ENCODE measurements at places on chromosomes 1 and 21. TPM values are rescaled to one million over a fixed set of nuclear protein-coding genes. Genes with fewer than 3 reads are reported as not detected.

- DNase-seq, result no peak
Measured at GRCh38 chr1:247961791-247962190, 3.2 kb upstream of the OR2AK2 start.

Gene LMO4
- total RNA-seq, result 72.5 TPM

GRCh38 chr21:25656412-25656811 lies 17.4 kb downstream of the JAM2 start:
- no peak for DNase-seq

- no peak for DNase-seq
Measured at GRCh38 chr1:85339089-85339488, 62.7 kb upstream of the BCL10 start.

- DNase-seq, result no peak
Measured at GRCh38 chr1:160814856-160815255, 18.9 kb downstream of the LY9 start.

Gene RGSL1
- not detected for total RNA-seq

DNA sequence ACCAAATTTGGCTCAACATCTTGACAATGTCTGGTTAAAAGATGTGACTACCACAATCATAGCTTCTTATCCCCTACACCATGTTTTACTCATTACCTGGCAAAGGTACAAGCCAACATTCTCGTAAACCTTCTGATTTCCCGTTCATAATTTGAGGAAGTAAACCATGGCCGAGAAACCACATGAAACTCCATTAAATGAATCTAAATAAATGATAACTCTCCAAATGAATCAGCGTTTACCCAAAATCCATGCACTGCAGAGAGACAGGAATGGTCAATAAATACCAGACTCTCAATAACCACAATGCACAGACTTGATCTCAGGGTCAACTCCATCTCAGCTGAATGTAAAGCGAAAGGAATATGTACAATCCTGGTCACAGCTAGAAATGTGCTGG lies 125.2 kb downstream of the TYW3 start:
- no peak for DNase-seq

- no peak for DNase-seq
Measured at GRCh38 chr21:42403611-42404231, at the start of gene UBASH3A. Gene UBASH3A (plus strand): TSS chr21:42403902. CDS start chr21:42403946, 44 bp downstream.

DNA sequence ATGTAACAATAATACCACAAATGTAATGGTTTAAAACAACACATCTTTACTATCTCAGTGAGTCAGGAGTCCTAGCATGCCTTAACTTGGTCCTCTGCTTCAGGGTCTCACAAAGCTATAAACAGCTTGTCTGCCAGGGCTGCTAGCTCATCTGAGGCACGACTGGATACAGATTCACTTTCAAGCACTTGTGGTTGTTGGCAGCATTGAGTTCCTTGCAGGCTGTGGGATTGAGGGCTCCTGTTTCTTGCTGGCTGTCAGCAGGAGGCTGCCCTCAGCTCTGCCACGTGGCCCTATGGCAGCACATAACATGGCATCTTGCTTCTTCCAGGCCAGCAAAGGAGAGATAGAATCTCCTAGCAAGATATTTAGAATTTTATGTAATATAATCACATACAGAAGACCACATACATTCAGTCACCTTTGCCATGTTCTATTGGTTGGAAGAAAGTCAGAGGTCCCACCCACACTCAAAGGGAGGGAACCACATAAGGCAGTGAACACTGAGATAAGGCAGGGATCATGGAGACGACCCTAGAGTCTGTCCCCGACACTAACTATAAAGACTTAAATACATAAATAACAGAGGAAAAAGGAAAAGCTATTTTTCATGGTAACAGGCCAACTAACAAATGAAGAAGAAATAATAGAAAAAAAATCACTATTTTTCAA lies 18.9 kb upstream of the IPP start:
- no peak for DNase-seq

- DNase-seq, result no peak
Measured at GRCh38 chr21:44833663-44834062, 15.8 kb upstream of the SUMO3 start.

Gene RHOU
- 5.8 TPM for total RNA-seq

GRCh38 chr1:89802051-89802450 lies 18.8 kb upstream of the LRRC8D start:
- no peak for DNase-seq

Gene HSD3B2
- 0.94 TPM for total RNA-seq

Gene TRIM62
- 11.0 TPM for total RNA-seq

- DNase-seq, result no peak
Measured at GRCh38 chr1:118963138-118963455, 25.0 kb downstream of the TBX15 start.

Gene HMCN1
- 5.6 TPM for total RNA-seq

Gene CFHR5
- not detected for total RNA-seq

Gene SLC35D1
- total RNA-seq, result 2.6 TPM

DNA sequence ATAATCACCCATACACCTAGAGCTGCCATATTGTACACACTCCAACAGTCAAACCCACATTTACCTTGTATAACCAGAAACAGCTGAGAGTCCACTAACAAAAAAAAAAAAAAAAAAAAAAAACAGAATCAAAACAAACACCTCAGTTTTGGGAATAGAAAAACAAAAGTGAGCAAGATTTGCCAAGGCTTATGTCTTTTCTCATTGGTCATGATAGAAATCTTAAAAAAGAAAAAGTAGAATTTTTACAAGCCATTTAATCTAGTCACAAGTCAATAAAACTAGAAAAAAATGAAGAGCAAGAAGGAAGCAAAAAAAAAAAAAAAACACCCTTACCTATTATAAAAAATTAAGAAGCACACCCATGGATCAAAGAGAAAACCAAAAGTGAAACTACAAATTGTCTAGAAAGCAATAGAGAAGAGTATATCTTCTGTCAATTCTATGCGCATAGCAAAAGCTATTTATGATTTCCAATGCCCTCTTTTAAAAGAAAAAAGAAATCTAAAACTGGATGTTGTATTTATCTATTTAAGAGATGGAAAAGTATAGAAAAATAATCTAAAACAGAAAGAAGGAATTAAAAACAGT lies 113.2 kb upstream of the GALNT2 start:
- no peak for DNase-seq

Gene GNAT2
- total RNA-seq, result 0.14 TPM

GRCh38 chr1:79817031-79817560 lies 810.6 kb upstream of the ADGRL4 start:
- no peak for DNase-seq

DNA sequence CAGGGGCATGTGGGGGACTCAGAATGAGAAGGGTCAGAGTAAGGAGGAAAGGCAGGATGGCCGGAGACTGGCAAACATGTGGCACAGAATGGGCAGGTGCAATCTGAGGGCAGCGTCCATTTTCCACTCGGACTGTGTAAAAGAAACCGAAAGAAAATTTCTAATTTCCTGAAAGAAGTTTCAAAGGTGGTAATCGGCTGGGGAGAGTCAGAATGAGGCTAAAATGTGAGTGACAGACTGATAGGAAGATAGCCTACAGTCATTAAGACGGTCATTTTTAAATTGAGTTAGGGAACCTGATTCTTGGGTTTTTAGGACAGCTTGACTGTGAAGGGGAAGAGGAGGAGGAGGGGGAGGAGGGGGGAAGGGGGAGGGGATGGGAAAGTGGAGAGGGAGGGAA lies 23.6 kb downstream of the COA6 start:
- no peak for DNase-seq

DNA sequence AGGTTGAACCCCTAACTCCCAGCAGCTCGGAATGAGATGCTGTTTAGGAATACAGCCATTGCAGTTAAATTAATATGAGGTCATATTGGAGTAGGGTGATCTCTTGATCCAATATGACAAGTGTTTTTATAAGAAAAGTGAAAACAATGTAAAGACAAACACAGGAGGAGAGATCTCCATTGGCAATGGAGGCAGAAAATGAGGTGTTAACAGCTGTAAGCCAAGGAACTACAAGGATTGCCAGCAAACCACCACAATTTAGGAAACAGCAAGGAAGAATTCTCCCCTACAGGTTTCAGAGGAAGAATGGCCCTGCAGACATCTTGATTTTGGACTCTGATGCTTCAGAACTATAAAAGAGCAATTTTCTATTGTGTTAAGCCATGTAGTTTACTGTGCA lies 774.3 kb downstream of the MRPL39 start:
- no peak for DNase-seq

DNA sequence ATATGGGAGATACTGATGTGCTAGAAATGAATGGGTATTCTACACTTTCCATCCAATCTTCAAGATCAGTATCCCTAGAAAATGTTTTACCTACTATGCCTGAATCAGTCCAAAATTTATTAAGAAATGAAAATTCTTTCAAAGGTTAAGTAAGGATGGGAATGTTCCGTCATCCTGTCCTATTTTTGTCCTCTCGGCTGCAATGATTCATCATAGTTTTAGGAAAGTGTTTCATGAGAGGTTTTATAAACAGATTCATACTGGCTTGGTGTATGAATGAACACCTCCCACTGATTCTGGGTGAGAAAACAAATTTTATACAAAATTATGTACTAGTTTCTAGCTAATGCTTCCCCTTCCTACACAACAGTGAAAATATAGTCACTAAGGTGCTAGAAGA lies 504.6 kb upstream of the NR5A2 start:
- DNase-seq, result no peak

- DNase-seq, result no peak
Measured at GRCh38 chr1:37809942-37810341, 1.9 kb upstream of the YRDC start.

All from WTC11 (cell line).